ENCODE measurements at places on chromosomes 11 and 22.

DNA sequence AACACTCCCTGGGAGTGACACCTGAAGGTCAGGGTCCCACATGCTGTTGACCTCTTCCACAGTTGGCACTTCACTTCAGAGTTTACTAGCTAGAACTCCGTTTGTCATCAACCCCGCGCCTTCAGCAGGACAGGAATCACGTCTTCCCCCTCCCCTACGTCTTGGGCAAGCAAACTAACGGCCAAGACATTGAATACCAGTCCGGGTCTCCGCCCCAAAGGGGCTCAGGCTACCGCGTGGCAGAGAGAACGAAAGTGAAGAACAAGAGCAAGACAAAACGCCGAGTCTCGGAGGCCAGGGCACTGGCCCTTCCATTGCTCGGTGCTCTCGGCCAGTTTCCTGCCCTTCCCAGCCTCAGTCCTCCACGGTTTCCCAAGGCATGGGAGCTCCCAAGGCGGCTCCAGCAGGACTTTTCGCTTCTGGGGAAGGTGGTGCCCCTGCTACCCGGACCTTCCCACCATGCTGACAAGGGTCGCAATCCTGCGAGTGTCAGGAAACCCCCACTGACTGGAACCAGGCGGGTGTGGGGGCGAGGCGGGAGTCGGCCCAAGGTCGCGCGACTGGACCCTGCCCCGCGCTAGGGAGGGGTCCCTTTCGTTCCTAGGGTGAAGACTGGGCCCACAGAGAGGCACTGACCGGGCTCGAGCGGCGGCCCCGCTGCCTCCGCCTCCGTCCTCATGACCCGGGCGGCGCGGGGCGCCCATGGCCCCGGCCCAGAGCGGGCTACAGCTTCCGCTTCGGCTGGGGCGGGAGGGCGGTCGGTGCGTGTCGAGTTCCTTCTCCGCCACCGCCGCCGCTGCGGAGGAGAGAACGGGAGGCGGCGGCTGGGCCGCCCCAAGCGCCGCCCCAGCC, at the start of gene GUCD1:
GUCD1 (minus strand) TSS at position 826 of the 852 bp plus-strand sequence; CDS start at position 679, 147 bp downstream.
- DNase-seq = peak; percentile 43

GRCh38 chr11:124470561-124471227, 25.2 kb upstream of the OR8B8 start:
- DNase-seq = peak; percentile 2

- DNase-seq = no peak
These were observed 53.0 kb downstream of the KREMEN1 start for GRCh38 chr22:29125844-29126243.

- DNase-seq = no peak
These were observed 564.1 kb downstream of the CNTN5 start for GRCh38 chr11:99584830-99585229.
